ENCODE measurements at places on chromosomes 16 and 17.

GRCh38 chr16:4666537-4667202 is 26.7 kb upstream of the NUDT16L1 start:
- DNase-seq: no peak

GRCh38 chr17:43135454-43135819 is 10.3 kb upstream of the BRCA1 start:
- DNase-seq: no peak

- no peak for DNase-seq
Observed at GRCh38 chr16:25606069-25606468, 85.7 kb upstream of the HS3ST4 start.

DNA sequence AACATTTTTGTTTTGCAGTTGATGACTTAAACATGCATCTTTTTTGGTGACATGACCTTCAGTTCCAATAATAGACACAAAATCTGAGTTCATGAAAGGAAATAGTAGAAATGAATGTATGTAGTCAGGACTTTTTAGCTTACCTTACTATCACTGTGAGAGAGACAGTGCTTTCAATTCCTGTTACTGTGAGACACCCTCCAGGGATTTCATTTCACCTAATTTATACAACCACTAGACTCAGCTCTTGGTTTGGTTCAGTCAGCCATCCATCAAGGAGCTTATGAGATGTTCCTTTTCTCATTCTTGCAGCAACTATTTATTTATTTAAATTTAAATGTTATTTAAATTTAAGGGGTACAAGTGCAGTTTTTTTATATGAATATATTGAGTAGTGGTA is 77.9 kb downstream of the MAP2K4 start:
- no peak for DNase-seq

DNA sequence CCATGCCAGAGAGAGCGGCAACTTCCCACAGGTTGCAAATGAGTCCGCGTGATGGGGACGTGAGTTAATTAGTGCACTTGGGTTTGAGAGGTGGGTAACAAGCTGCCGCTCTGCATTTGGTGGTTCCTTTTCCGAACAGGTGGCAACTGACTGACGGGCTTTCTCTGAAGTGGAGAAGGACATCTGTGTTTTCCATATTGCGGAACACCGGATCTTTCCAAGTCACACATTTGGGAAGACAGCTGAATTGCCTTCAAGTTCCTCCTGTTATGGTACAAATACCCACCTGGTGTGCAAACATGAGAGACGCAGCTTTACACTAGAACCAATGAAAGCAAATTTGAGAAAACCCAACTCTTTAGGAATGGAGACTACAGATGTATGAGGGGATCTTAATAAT is 451.3 kb upstream of the ZFHX3 start:
- no peak for DNase-seq

GRCh38 chr16:78655331-78656113 is 556.1 kb downstream of the WWOX start:
- DNase-seq: no peak

GRCh38 chr16:14386115-14386514 is 243.9 kb downstream of the PARN start:
- no peak for DNase-seq

- no peak for DNase-seq
Observed at GRCh38 chr16:22915003-22915402, 101.0 kb downstream of the HS3ST2 start.

DNA sequence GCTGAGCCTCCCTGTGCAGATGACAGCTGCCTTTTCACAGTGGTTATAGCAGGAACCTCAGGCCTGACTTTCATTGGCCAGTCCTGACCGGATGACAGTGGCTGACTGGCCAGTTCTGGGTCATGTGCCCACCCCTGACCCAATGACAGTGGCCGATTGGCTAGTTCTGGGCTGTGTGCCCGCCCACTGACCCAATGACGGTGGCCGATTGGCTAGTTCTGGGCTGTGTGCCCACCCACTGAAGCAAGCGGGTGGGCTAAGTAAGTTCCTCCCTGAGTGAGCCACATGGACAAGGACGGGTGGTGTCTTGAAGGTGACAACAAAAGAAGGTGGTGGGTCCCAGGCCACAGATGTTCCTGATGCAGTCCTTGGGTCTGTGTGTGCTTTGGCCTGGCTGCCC is 9.5 kb downstream of the DEF8 start:
- no peak for DNase-seq

DNA sequence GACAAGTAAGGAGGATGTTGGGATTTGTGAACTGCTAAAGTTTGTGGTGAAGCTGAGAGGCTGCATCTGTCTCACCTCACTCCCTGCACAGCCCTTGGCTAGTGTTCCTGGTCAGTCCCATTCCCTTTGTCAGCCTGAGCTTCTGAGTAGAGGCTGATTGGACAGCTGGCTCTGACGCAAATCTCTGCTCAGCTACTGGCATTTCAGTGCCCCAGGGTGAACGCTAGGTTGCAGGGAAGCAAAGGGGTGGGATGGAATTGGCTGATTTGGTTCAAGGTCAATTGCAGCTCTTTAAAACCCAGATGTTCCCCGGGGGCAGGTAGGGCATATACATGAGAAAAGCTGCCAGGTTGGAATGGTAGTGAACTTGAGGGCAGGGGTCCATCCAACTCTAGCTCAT is 23.1 kb upstream of the CNOT1 start:
- no peak for DNase-seq

DNA sequence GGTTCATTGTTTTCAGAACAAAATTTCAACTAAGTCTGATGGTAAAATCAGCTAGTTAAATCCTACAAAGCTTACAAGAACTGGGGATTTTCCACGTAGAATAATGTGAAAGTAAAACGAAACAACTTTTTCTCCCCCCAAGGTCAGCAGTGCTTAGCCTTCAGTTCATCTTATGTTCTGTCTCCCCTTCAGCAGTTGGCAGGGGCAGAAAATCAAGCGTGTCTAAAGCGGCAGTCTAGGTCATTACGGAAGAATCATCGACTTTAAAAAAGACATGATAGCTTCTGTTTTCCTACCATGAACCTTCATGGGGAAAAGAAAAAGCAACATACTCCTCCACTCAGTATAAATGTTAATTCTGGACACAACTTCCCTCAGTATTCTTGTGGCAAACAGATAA is 50.7 kb downstream of the GNA13 start:
- no peak for DNase-seq

- DNase-seq: no peak
Observed at GRCh38 chr17:8954339-8954738, 11.2 kb downstream of the PIK3R5 start.

- DNase-seq: no peak
Observed at GRCh38 chr17:75777296-75777922, 7.2 kb upstream of the UNK start.

DNA sequence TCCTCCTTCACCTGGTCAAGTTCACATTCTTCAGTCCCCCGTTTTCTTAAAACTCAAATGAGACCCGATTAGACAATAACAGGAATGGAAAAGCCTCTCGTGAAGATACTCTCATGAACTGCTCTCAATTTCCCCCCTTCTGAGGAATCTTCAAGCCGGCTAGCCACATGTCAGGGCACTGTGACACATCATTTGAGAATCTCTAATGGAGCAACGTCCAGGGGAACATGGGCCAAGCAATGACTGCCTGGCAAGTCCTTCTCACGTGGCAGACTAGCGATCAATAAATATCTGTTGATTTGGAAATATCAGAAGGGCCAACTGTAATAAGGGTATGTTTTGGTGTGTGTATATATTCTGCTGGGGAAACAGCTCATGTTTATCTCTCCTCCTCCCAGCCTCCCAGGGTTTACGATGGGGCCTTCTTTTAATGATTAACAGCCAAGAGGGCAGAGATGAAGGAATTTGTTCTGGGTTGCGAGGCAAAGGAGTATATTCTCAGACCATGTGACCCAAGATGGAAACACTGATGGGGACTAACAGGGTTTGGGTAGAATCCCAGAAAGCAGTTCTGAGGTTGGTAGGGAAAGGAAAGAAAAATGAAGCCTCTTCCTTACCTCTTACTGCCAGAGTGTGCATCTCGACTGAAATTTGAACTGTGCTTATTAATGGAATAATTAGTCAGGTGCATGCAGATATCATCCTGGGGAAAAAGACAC is 21.4 kb downstream of the TTLL6 start:
- no peak for DNase-seq

DNA sequence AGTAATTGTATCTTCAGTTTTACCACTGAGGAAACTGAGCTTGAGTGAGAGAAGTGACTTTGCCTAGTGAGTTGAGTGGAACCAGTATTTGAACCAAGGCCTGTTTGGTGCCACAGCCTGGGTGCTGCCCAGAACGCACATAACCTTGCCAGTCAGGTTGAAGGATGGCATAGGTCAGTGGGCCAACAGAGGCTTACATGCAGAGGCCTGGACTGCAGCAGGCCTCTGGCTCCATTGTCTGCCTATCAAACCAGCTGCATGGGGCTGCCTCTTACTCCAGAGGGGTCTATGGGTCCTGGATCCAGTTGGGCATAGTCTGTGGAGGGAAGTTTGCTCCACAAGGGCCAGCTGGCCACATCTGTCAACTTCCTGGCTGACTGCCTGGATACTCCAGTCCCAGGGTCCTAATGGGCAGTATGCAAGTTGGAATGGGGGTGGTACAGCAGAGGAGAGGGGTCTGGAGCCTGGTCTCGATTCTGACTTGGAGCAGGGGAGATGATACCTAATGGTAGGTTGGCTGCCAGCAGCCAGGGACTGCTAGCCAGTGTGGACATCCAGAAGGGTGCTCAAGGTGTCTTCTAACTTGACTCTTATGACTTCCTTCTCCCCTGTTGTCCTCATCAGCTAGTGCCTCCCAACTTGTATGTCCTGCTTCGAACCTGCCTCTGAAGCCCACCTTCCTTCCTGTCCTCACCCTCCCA is 11.1 kb upstream of the RNF112 start:
- no peak for DNase-seq
